Brain (organoid and tissue), 16 donors: ENCODE measurements at places on chromosomes 2 and 18.

GRCh38 chr18:79200546-79201268 lies 131.5 kb downstream of the ATP9B start:
- DNase-seq, result peak; percentile 60

DNA sequence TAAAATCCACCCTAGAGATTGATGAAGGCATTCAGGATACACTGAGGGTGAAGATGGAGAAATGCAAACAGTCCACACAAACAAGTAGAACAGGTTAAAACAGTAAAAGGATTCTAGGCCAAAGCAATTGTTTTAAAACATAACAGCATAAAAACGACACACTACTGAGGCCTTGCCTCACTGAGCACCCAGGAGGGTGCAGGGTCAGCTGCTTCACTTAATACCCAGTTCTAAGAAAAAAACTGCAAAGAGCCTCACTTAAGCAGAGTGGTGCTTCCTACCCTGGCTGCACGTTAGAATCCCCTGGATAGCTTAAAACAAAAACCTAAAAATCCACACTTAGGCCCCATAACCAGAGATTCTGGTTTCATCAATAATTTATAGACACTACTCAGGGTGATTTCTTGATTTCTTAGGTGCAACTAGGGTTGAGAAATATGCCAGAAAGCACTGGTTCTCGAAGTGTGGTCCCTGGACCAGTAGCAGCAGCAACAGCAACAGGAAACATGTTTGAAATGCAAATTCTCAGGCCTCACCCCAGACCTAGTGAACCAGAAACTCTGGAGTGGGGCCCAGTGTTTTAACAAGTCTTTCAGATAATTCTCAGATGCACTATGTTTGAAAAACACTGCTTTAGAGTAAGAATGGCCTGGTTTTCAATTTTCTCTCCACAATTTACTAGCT lies 279.1 kb downstream of the ZEB2 start:
- no peak for DNase-seq

DNA sequence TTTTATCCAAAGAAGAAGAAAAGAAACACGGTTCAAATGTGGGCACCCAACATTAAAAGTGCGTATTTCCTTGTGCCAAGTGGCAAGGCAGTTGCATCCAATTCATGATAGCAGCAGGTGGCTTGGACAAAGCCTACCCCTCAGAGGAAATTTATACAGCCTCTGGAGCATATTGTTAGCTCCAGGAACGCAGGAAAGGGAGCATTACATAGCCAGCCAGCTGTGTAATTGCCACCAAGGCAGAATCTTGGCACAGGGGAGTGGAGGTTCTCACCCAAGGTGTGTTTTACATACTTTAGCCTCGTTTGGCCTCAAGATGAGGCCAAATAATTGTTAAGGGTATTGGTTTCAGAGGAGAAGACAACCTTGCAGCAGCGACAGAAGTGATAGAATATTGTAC lies 526.9 kb downstream of the TMEM182 start:
- DNase-seq, result no peak

DNA sequence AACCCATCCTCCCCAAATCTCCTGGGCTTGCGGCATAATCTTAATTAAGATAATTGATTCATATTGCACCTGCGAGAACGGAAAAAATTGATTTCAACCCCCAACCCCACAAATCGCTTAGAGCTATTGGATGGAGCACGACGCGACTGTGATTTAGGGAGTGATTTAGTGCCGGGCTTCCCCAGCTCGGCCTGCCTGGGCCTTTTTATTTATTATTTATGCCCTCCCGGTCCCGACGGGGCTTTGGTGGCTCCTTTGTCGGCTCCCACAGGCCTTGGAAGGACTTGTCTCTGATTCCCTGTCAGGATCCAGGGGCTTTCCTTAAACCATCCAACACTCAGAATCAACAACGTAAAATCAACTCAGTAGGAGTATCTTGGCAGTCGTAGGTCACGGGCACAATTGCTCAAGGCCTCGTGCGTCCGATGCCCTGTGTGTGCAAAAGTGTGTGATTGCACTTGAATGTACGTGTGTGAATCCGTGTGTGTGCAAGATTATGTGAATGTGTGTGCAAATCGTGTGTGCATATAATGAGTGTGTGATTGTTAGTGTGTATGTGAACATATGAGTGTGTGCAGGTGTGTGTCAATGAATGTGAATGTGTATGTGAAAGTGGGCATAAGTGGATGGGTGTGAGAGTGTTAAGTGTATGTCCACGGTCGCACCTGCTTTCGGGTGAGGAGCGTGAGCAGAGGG lies 4.3 kb upstream of the NEUROD1 start:
- DNase-seq, result peak; percentile 66

GRCh38 chr18:41639218-41639617 lies 315.8 kb upstream of the PIK3C3 start:
- DNase-seq, result no peak

DNA sequence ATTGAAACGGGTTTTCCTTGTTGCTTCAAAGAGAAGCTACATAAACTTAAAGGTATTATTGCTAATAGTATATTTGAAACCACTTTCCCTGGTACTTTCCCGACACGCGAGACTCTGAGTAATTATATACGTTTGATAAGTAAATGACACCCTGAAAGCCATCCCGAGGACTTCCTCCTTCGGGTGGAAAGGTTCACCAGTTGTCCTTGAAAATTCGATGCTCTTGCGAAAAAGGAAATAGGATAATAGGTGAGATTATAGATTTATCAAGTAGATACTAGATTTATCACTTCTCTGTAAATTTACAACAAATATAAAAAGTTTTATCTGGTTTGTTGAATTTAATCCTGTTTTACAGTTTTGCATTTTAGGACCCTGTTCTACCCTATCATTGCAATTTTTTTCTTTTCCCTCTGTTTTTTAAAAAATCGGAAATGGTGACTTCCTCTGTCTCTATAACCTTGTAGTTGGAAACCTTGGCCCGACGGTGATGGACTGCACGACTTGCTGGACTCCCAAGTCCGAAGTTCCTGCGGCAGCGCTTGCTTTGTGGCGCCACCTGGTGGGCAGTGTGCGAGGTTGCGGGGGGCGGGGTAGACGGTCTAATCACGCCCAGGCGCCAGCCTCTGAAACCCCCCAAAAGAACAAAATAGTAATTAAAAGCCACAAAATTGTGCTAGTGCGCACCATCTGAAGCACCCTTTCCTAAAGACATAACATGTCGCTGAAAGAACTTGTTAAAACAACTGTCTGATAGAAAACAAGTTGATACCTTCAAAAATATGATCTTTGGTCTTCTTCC lies 972 bp upstream of the DLX2 start:
- DNase-seq, result peak; percentile 85

DNA sequence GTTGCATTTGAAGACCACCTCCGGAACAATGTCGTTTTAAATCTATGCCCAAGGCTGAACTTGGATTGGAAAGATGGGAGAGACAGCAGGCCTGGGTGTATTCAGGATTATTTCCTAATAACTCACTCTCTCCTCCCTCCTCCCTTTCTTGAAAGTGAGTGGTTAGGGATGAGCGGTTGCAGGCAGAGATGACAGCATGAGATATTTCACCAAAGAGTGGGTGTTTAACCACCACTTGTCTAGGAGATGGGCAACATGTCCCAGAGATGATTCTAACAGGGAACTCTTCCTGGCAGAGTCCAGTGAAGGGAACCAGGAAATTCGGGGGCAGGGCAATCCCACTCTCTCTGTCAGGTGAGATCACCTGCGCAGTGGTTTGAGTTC lies 123.2 kb downstream of the KCTD1 start:
- DNase-seq, result no peak

DNA sequence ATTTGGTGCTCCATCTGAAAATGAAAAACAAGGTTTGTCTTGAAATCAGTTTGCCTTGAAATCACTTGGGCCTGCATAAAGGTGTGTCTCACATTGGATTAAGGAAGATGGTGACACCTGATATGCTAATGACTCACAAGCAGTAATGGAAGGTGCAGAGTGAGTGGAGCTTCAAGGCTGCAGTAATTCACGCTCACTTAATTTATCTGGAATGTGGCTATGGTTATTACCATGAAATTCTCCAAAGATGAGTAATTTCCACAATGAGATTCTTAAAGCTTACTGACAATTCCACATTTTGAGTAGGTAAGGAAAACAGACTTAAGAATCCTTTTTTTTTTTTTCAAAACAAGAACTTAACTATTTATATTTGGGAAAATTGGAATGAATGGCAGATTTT lies 156.8 kb downstream of the PAX3 start:
- no peak for DNase-seq

GRCh38 chr2:101185085-101185484 lies 33.9 kb upstream of the TBC1D8 start:
- no peak for DNase-seq

DNA sequence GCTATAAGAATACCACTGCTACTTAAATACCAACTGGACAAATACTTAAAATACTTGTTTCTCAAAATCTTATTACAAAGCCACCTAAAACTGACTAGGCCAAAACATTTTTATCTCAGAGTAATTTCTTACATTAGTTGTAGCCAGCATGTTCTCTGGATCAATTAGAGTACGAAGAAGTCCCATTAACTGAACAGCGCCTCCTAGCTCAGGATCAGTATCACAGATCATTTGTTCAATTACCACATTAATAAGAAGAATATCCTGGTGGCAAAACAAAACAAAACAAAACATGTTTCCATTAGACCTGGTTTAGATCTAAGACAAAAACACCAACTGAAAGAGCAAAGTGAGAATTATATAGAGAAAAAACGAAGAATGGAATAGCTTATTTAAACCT lies 36.0 kb downstream of the PPP4R3B start:
- DNase-seq, result no peak

- peak; percentile 95 for DNase-seq
Measured at GRCh38 chr2:134917888-134918525, 615 bp upstream of the CCNT2 start.

DNA sequence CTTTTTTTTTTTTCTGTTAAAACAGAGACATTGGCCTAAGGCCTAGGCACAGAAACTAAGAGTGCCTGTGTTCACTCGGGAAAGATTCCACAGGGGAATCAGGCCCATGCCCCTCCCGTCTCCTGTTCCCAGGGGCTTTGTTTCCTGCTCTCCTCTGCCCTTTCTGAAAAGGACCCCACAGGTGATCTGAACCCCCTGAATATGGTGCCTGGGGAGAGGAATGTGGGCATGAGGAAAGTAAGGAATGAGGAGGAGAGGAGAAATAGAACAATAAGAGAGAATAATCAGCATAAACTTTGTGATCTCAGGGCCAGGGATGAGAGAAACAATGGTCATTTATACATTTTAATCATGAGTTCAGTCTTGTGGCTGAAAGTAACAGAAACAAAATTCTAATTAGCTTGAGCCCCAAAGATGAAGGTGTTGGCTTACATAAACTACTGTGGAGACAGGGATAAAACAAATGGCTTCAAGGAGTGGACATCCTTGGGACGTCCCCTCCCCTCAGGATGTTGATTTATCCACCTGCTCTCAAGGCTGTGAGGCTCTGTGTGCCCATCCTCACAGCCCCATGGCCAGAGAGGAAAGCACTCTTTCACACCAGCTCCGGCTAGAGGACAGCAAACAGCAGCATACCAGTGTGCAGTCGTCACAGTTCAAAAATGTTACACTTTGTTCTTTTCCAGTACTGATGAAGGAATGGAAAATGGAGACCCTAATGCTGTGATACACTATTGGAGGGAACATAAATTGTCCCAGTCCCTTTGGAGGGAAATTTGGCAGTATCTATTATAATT lies 46.4 kb upstream of the MRPL33 start:
- no peak for DNase-seq

GRCh38 chr18:48028696-48029095 lies 98.2 kb upstream of the SMAD2 start:
- DNase-seq, result no peak

GRCh38 chr2:132547090-132547687 lies 122.8 kb downstream of the LYPD1 start:
- DNase-seq, result peak; percentile 95

GRCh38 chr2:67313536-67313935 lies 83.6 kb upstream of the ETAA1 start:
- no peak for DNase-seq

GRCh38 chr18:6629635-6630140 lies 99.8 kb upstream of the ARHGAP28 start:
- DNase-seq, result no peak

DNA sequence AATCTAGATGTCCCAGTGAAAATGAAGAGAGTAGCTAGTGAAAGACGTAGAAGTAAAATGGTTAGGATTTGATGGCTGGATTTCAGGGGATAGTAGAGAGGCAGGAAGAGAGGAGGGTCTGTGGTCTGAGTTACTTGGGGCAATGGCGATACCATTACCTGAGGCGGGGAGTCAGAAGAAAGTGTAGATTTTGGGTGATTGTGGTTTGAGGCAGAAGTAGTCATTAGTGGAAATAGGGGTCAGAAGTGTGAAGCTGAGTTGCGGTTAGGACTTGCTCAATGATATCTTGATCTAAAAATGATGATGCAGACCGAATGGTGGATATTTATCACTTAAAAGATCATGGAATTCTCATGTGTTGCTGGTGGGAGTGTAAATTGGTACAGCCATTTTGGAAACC lies 41.0 kb downstream of the CEP192 start:
- no peak for DNase-seq

GRCh38 chr2:47072728-47073191 lies 82.3 kb downstream of the STPG4 start:
- DNase-seq, result no peak
